Thyroid gland (tissue), 4 donors: ENCODE measurements at places on chromosomes 4 and X. TPM values are rescaled to one million over a fixed set of nuclear protein-coding genes. Genes with fewer than 3 reads are reported as not detected.

DNA sequence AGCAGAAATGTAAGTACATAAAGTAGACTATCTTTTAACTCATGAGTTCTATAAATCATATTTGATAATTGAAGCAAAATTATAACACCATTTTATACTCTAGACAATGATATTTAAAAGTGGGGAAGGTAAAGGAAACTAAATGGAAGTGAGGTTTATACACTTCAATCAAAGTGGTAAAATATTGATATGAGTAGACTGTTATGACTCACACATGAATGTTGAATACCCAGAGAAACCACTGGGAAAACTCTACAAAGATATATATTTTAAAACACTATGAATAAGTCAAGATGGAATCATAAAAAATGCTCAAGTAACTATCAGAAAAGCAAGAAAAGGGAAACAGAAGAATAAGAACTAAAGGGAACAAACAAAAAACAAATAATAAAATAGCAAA, 8.4 kb downstream of the VSIG1 start:
- H3K4me1 ChIP-seq, result no peaks in the 10 kb centered on the region
- no peak overlapping the region for H3K4me3 ChIP-seq
- H3K36me3 ChIP-seq, result no peaks in the 10 kb centered on the region
- no peaks in the 10 kb centered on the region for H3K27me3 ChIP-seq

GRCh38 chr4:102713096-102713495, 47.7 kb downstream of the MANBA start:
- H3K4me3 ChIP-seq, result no peak overlapping the region
- peaks cover 11% of the 10 kb centered on the region for H3K4me1 ChIP-seq
- no peak overlapping the region for H3K27ac ChIP-seq
- H3K36me3 ChIP-seq, result no peaks in the 10 kb centered on the region
- H3K27me3 ChIP-seq, result no peaks in the 10 kb centered on the region
- DNase-seq, result no peak

DNA sequence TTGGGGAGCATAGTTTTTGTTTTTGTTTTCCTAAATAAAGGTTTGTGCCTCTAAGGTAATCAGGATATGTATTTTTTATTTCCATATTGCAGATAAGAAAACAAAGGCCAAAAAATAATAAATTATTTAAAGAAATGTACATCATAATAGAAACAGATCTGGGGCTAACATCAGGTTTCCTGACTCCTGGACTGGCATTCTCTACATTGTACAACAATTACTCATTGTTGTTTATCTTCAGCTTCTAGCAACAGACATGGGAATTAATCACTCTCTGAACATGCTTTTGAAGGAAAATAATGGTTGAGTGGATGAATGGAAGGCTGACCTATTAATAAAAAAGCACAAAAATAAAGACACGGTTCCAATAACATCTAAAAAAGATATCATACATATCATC, 146.2 kb downstream of the KCNIP4 start:
- no peak overlapping the region for H3K4me3 ChIP-seq
- H3K27me3 ChIP-seq, result no peaks in the 10 kb centered on the region
- DNase-seq, result no peak
- H3K4me1 ChIP-seq, result no peaks in the 10 kb centered on the region
- no peaks in the 10 kb centered on the region for H3K36me3 ChIP-seq

DNA sequence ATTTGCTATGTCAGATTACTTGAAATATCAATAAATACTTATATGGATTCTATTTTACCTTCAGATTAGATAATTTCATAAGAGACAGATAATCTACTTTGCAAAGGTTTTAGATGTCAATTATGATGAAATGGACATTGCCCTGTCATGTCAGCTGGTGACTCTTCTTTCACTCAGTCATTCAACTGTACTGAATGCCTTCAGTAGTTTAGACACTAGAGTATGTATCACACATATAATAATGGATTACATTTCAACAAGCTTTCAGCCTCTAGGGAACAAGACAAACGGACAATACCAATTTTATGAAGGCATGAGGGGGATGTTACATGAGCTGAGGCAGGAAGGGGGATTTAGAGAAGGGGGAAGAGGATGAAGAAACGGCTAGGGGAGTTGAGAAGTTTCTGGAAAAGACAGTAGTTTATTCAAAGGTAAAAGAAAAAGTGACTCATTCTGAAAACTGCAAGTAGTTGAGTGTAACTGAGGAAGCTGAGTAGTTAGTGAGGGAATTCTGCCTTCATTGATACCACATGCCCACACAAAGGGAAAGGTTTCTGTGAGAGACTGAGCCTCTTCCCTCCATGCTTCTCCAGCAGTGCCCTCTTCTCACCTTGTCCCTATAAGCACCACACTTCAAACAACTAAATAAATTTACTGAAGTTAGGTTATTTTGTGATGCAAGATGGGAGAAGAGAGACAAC, 25.7 kb downstream of the SLC9B2 start:
- H3K27me3 ChIP-seq, result no peaks in the 10 kb centered on the region
- DNase-seq, result no peak
- no peaks in the 10 kb centered on the region for H3K4me1 ChIP-seq
- no peak overlapping the region for H3K27ac ChIP-seq
- no peaks in the 10 kb centered on the region for H3K36me3 ChIP-seq

DNA sequence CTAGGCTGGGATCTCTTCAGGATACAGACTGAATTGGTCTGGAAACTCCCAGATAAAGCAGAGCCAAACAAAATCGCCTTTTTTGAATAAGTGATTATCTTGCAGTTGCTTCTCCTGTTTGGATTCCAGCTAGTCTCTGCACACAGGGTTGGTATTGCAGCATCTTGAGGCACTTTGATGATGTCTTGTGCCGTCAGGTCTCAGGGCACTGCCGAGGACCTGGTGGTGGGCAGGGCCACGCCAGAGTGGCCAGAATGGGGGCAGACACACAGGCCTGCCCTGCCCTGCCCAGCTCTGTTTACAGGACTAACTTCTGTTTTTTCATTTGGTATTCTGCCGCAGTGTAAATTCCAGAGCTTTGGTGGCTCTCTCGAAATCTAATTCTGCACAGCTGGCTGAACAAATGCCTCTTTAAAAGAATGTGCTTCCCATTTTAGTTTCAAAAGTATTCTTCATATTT, 276.1 kb downstream of the NR3C2 start:
- H3K36me3 ChIP-seq, result no peaks in the 10 kb centered on the region
- peak; percentile 64 for DNase-seq
- H3K27me3 ChIP-seq, result no peaks in the 10 kb centered on the region
- peaks cover 27% of the 10 kb centered on the region for H3K4me1 ChIP-seq
- peak overlapping the region; percentile 31 for H3K27ac ChIP-seq

- H3K27ac ChIP-seq, result peak overlapping the region; percentile 95
- H3K36me3 ChIP-seq, result no peaks in the 10 kb centered on the region
- no peak for DNase-seq
- H3K4me3 ChIP-seq, result no peak overlapping the region
- H3K27me3 ChIP-seq, result no peaks in the 10 kb centered on the region
- peaks cover 67% of the 10 kb centered on the region for H3K4me1 ChIP-seq
These were observed 72.4 kb downstream of the APBB2 start for GRCh38 chr4:41141900-41142299.

DNA sequence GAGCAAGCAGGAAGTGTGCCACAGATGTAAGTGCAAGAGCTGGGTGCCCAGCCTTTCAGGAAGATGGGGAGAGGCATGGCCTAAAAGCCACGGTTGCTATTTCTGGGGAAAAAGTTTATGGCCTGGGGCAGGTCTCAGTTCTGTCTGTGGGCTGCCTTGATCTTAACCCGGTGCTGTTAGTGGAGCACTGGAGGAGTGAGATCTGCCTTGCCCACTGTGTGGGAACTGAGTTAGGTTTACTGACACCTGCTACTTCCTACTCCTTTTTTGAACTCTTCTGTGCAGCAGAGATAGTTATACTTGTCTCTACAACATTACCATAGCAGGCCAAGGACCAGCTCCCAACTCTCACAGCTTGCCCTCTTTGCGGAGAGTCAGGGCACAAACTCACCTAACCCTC, 76.5 kb downstream of the ITM2A start:
- no peaks in the 10 kb centered on the region for H3K36me3 ChIP-seq
- DNase-seq, result no peak
- no peaks in the 10 kb centered on the region for H3K27me3 ChIP-seq

- no peaks in the 10 kb centered on the region for H3K4me1 ChIP-seq
- H3K36me3 ChIP-seq, result no peaks in the 10 kb centered on the region
- DNase-seq, result peak; percentile 37
These were observed 14.1 kb downstream of the RAB40AL start for GRCh38 chrX:102950908-102951866.

- H3K36me3 ChIP-seq, result no peaks in the 10 kb centered on the region
- H3K27me3 ChIP-seq, result no peaks in the 10 kb centered on the region
- no peak overlapping the region for H3K27ac ChIP-seq
- H3K4me3 ChIP-seq, result no peak overlapping the region
These were observed 718.8 kb downstream of the KLHL13 start for GRCh38 chrX:117397844-117398243.

GRCh38 chrX:20620306-20620705, 353.6 kb upstream of the RPS6KA3 start:
- DNase-seq, result no peak
- H3K27ac ChIP-seq, result no peak overlapping the region
- H3K4me1 ChIP-seq, result no peaks in the 10 kb centered on the region
- no peaks in the 10 kb centered on the region for H3K27me3 ChIP-seq
- no peaks in the 10 kb centered on the region for H3K36me3 ChIP-seq

- no peaks in the 10 kb centered on the region for H3K27me3 ChIP-seq
- no peak for DNase-seq
- no peak overlapping the region for H3K27ac ChIP-seq
These were observed 169.4 kb downstream of the MID1 start for GRCh38 chrX:10450959-10451355.

DNA sequence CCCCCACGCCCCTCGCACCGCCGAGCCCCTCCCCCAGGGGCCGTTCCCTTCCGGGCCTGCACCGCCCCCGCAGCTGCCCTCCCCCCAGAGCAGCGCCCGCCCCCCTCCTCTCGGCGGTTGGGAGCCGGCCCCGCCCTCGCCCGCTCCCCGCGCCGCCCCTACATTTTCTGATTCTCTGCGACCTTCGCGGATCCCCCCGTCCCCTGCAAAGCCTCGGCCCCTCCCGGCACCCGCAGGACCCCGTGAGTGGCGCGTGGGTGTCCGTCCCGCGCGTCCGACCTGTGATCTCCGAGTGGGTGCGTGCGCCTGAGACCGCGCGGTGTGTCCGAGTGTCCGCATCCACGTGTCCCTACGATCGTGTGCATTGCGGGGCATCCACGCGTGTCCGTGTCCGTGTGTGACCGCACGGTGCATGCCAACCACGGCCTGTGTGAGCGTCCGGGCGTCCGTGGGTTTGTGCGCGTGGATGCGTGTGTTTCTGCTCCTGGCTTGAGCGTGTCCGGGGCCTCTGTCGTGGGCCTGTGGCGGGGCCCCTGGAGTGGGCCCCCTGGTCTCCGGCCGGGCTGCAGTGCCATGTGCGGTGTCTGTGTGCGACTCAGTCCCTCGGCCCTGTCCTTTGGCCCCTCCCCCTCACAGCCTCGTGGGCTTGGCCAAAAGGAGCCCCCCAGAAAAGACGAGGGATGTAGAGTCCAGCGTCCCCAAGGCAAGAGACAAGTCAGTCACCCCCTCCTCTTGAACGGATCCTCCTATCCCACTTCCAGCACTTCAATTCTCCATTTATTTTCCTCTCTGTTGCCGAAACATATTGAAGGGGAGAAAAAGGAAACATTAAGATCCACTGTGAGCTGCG, 8.8 kb upstream of the NKX1-1 start:
- H3K36me3 ChIP-seq, result no peaks in the 10 kb centered on the region
- no peak overlapping the region for H3K27ac ChIP-seq
- DNase-seq, result no peak
- peaks cover 13% of the 10 kb centered on the region for H3K27me3 ChIP-seq

DNA sequence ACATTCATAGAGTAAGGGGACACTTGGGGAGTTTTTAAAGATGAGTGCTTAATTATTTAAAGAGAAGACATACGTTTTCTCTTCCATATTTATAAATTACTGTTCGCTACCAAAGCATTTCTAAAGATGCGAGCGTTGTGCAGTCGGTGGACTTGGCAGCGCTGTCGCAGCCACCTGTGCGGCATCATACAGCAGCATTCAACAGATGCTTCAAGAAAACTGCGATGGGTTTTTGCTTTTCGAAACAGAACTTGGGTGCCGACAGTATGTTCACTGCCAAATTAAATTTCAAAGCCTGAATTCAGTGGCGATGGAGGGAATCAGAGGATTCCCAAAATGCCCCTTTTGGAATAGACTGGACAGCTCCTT, 1.6 kb upstream of the HTR2C start:
- peaks cover 12% of the 10 kb centered on the region for H3K27me3 ChIP-seq
- no peak for DNase-seq
- H3K4me3 ChIP-seq, result no peak overlapping the region
- no peak overlapping the region for H3K27ac ChIP-seq

DNA sequence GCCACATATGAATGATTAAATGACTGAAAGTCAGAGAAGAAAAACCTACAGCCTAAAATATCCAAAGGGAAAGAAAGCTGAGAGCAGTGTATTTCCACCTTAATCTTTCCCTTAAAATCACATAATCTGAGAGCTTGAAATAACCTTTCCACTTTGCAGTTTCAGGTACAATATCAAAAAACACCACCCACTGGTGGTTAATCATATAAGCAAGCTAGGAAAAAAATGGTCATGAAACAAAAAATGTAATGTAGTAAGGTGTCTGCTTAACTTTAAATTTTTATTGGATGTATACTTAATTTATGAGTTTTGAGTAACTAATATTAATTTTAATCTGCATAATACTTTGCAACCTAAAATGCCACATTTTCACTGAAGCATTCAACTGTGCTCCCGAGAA, 3.2 kb downstream of the PRDM5 start:
- H3K27me3 ChIP-seq, result no peaks in the 10 kb centered on the region
- H3K4me3 ChIP-seq, result no peak overlapping the region

GRCh38 chr4:163148466-163149336, 18.0 kb downstream of the NAF1 start:
- no peak overlapping the region for H3K4me3 ChIP-seq
- peaks cover 8% of the 10 kb centered on the region for H3K36me3 ChIP-seq
- DNase-seq, result no peak
- no peak overlapping the region for H3K27ac ChIP-seq

DNA sequence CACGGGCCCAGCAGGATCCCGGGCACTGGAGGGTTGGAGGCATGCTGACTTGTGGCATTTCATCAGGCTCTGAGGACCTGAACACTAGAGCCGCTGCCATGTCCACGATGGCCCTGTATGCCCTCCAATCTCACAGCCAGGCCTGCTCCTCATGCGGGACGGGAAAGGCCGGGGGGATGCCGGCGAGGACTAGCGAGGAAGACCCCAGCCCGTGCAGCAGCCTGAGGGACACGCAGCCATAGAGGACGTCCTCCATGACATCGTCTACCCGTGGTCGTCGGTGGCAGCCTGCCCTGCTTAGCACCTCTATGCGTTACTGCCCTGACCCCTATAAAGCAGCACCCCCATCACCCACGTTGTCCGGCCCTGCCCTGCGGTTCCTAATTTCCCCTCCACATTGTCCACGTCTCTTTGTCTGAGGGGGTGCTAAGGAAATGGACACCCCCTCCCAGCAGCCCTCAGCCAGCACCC, 32.6 kb downstream of the HMX1 start:
- no peak overlapping the region for H3K4me3 ChIP-seq
- H3K27ac ChIP-seq, result no peak overlapping the region
- DNase-seq, result no peak
- no peaks in the 10 kb centered on the region for H3K4me1 ChIP-seq

Gene TDO2
- total RNA-seq, result not detected

Gene TRPC3
- 1.1 TPM for total RNA-seq

Gene ANXA3
- 213 TPM for total RNA-seq

Gene XAGE5
- not detected for total RNA-seq

Gene HSFX4
- not detected for total RNA-seq

Gene ODAPH
- total RNA-seq, result not detected

Gene PIM2
- total RNA-seq, result 12.1 TPM

Gene FAM199X
- total RNA-seq, result 36.3 TPM

Gene ADGRL3
- total RNA-seq, result 0.67 TPM

Gene HEPH
- 7.8 TPM for total RNA-seq
